ENCODE measurements at places on chromosomes 3 and 15.

- no peak for DNase-seq
Measured at GRCh38 chr15:60752973-60753720, 274.2 kb upstream of the ICE2 start.

- no peak for DNase-seq
Measured at GRCh38 chr3:175502155-175502554, 643.0 kb downstream of the NAALADL2 start.

- DNase-seq, result no peak
Measured at GRCh38 chr3:36393563-36393962, 13.3 kb downstream of the STAC start.

GRCh38 chr15:97425596-97425995 is 534.9 kb upstream of the ARRDC4 start:
- DNase-seq, result no peak

GRCh38 chr3:71525391-71525790 is 58.1 kb downstream of the FOXP1 start:
- no peak for DNase-seq

- DNase-seq, result no peak
Measured at GRCh38 chr3:140160553-140160952, 225.6 kb downstream of the CLSTN2 start.

DNA sequence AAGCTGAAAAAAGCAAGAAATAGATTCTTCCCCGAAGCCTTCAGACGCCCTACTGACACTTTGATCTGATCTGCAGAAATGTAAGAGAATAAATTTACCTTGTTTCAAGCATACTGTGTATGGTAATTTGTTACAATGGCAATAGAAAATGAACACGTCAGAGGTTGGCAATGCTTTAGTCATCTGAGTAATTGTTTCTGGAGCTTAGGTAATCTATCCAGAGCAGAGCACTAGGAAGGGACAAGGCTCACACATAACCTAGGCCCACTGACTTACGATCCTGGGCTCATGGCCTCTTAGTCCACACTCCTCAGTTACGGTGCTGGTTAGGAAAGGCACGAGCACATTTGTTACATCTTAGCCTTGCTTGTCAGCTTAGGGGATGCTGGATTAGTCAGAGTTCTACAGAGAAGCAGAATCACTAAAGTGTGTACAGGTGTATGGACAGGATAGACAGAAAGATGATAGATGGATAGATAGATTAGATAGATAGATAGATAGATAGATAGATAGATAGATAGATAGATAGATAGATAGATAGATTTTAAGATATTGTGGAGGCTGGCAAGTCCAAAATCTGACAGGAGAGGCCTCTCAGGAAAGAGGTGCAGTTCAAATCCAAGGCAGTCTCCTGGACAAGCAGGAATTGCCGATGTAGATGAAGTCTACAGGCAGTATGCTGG is 46.8 kb upstream of the TBC1D23 start:
- no peak for DNase-seq

DNA sequence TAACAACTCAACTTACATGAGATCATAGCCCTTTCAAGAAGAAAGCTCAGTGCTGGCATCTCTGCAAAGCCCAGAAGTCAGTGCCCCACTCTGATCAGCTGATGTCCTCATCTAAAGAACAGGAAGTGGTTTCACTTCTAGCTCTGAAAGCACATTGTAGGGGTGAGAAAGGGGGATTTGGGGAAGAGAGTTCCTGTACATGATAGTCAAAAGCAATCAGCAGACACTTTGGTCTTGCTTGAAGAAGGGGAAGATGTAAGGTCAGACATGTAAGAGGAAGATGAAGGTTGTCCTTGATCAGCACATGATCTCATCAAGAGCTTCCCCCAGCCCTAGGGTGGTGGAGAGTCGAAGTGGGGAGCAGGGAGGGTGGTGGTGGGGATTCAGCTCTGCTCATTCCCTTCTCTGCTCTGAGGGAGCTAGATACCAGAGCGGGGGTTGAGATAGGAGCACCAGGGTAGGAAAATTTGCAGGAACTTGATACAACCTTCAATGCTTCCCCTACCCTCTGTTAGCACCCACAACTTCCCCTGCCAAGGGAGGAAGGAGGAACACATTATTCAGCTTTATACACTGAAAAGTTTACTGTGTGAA is 76.4 kb upstream of the ETV5 start:
- DNase-seq, result no peak

DNA sequence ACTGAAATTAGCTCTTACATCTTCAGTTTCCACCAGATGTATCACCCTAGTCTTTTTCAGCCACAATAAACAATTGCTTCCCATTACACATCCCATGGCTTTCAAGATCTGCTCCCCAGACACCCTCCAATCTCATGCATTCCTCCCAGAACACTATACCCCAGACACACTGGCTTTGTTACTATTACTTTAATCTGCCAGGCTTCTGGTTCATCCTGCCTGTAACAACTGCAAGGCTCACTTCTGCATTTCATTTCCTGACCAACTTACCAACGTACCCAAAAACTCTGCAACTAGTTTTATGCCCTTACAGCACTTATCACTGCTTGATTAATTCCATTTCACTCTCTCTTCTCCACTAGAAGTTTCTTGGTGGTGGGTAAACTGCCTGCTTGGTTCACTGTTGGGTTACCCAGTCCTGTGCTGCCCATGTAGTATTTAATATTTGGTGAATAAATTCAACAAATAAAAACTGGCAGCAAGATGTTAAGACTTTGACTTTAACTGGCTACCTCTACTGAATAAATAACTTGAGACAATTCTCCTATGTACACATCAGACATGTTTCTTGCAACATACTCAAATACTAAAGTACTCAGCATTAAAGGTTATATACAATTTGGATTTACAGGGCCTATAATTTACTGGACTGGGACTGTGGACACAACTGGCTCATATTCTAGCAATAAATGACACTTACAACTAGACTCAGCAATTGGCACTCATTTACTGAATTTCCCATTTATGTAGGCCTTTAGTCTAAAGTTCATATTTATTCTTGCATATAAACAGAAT is 2.7 kb downstream of the RPL22L1 start:
- DNase-seq, result no peak

DNA sequence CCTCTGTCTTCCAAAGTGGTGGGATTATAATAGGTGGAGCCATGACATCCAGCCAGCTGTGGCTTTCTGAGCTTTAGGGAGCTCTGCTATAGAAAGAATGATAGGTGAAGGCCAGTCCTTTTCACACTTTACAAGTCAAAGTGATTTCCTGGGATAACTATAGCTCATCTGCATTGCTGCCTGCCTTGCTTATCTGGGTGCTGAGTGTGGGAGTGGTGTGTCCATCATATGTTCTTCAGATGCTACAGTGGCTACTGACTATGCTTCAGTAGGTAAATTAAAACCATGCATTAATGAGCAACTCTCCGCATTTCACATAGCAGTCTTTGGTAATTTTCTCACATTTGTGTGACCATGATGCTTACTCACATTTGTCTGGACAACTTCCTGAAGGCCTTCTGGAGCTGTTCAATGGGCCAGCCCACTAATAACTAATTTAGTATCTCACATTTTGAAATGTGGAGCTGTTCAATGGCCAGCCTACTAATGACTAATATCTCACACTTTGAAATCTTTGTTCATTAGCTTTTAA is 23.4 kb downstream of the RHOA start:
- DNase-seq, result no peak

DNA sequence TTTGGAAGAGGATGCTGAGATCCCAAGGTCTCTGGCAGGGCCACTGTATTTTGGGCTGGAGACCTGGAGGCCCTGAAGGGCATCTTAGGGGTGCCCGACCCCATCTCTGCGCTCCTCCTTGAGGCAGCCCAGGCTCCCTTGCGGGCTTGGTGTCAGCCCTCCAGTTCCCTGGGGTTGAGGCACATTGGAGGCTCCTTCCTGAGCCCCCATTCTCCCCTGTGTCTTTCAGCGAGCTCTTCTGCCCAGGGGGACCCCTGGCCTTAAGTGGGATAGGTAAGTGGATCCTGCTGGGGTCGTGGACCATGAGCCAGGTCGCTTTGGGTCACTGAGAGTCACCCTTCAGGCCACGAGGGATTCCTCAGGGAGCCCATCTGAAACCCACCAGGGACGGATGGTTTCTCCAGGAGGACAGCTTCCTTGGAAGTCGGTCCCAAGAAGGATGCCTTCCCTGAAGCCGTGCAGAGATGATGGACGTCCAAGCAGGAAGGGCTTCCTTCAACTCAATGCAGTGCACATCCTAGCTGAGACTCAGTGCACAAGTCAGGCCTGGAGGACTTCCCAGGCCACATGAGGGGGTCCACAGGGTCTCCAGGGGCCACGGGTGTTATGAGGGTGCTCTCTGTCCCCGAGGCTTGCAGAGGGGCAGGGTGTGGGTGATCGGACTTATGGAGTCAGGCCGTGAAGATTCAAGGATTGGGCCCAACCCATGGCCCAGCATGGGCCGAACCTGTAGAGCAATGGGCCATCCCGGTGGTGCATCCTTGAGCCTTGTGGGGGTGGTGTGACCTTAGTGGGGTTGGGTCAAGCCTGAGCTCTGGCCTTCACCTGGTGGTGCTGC is 224.3 kb downstream of the SNRPN start:
- DNase-seq, result no peak

DNA sequence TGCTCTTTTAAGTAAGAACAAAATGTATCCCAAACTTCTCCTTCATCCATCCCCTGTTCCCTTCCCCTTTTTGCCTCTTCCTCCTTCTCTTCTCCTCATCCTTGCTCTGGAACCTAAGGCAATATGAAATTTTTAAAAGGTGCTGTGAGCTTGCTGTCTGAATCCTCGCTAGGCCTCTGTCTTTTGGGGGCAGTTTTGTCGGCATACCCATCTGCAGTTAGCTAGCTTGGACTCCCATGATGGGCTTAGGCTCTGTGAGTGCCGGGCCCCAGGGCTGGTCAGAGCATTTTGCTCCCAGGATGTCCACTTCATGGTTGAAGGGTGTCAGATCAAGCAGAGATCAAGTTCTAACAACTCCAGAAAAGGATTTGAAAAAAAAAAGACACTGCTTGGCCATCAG is 18.6 kb downstream of the ZIC1 start:
- DNase-seq, result no peak

- no peak for DNase-seq
Measured at GRCh38 chr3:169430707-169431404, 232.7 kb downstream of the MECOM start.

GRCh38 chr3:16254916-16255315 is 9.8 kb downstream of the DPH3 start:
- DNase-seq, result no peak

DNA sequence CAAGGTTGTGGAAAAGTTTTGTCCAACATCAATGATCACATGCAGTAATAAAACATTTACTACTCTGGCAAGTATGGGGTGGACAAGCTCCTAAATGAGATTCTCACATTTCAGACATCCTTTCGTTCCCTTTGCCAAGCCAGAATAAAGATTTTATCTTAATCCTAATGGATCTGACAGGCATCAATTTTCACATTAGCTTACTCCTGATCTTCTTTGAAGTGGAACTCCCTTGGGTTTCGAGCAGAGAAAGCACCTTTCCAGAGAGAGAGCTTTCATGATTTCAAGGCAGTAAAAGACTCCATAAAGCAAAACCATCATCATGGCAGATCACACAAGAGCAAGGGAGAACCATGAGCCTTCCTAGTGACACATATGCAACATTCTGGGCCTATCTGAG is 27.3 kb upstream of the EID1 start:
- DNase-seq, result no peak

GRCh38 chr15:28919201-28919635 is 33.4 kb downstream of the APBA2 start:
- no peak for DNase-seq

DNA sequence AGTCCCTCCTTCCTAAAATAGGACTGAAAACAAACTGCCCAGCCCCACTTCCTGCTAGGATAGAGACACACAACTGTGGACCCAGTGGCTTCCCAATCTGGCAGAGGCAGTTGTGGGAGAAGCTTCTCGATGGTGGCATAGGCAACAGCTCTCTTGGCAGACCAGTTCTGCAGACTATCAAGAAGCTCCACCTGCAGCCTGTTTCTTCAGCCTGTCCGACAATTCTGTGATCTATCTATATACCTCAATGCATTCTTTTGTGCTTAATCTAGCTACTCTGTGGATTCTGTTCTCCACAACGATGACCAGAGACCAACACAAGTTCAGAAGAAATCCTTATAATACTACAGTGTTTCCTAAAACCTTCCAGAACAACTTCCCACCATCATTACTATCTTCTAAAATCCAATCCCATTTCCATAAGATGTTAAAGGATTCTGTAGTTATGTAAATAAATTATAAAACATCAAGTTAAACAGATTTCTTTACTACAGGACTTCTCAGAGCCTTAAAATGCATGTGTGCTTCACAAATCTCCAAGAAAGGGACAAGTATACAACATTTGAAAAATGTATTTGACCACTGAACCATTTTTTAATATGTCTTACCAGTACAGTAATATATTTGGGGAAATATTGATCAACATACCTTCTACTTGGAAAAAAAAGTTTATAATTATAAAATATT is 57.7 kb downstream of the IGF2BP2 start:
- DNase-seq, result no peak

DNA sequence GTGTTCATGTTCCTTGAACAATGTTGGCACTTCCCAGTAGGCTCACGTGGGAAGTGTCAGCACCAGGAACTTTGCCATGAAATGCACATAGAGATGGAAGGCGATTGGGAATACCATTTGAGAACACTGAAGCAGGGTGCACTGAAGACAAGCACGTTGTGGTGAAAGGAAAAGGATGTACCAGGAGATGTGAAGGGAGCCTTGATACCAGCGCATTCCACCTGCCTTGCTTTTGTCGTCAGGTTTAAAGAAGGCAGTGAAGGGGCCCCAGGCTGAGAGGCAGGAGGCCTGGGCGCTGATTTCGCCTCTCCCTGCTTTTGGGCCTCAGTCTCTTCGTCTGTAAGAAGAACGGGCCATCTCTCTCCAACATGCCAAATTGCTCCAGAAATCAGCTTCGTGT is 194.5 kb upstream of the HES1 start:
- DNase-seq, result no peak

GRCh38 chr3:47291158-47291753 is 8.5 kb downstream of the KLHL18 start:
- no peak for DNase-seq

GRCh38 chr15:99932676-99933402 is 199.6 kb upstream of the LYSMD4 start:
- no peak for DNase-seq

DNA sequence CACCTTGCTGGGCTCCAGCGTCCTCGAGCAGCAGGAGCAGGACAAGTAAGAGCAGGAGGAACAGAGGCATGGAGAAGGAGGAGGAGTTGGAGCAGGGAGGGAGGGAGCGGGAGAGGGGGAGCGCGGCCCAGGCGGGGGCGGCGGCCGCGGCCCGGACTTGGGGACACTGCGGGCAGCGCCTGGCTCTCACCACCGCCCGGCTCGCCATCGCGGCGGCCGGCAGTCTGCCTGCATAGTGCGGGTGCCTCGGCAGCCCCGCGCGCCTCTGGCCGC is 440 bp downstream of the DCBLD2 start:
- DNase-seq, result no peak

DNA sequence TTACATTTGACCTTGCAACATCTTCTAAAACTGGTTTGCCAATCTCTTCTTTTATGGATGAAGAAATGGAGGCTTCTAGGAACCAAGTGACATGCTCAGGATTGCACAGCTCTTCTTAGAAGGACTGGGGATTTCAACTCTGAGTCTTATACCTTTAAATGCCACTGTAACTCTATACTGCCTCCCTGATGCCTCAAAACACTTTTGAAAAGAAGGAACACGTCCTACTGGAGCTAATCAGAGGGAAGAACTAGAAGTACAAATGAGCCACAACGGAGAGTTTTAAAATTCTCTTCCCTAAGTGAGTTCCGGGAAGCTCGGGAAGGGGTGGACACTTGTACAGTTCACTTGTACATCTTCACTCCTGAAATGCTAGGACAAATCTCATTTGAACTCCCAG is 949 bp upstream of the MITF start:
- DNase-seq, result no peak

GRCh38 chr3:14533457-14533958 is 6.6 kb downstream of the GRIP2 start:
- no peak for DNase-seq

GRCh38 chr3:167184511-167184910 is 195.6 kb downstream of the ZBBX start:
- DNase-seq, result no peak

All from stimulated activated CD4-positive, alpha-beta T cell treated with anti-CD3 and anti-CD28 coated beads, Interleukin-1b, Interleukin-23, amount 100 ng/mL, for 1 hour (primary cell).